ENCODE measurements at places on chromosomes 6 and 20. TPM values are rescaled to one million over a fixed set of nuclear protein-coding genes. Genes with fewer than 3 reads are reported as not detected.

DNA sequence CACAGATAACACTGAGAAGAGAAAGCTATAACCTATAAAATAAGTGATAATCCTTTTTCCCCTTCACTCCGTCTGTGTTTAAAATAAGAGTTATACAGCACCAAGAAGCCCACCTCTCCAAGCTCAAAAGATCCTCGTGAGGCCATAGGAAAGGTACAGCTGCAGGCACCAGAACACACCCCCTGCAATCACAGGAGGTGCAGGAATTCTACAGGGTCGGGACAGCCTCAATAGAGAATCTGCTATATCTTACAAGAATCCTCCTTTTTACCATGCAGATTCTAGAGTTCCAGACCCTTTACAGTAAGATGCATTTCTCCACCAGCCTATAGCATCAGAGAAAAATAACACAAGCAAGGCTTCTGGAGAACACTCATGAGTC, 5.0 kb upstream of the ADGRF1 start:
- no peak for DNase-seq

- no peak for DNase-seq
Measured at GRCh38 chr6:3314621-3315467, 56.1 kb downstream of the PSMG4 start.

TREM1 gene
- total RNA-seq, result 6.2 TPM

DNA sequence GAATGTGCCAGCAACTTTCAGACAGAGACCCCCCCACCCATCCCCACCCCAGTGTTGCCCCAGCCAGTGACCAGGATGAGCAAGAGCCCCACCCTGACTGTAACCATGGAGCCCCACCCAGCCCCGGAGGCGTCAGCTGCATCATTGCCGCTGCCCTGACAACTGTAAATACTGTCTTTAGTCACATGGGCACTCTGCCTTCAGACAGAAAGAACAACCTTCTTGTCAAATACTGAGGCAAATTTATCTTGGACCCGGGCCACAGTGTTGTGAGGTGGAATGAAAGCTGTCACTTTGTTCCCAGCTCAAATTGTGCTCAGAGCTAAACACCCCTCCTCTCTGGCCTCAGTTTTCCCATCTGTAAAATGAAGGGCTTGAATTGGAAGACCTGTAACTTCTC, 23.7 kb downstream of the MOCS3 start:
- DNase-seq, result no peak

- no peak for DNase-seq
Measured at GRCh38 chr6:3196770-3197169, 30.7 kb downstream of the TUBB2B start.

TSPO2 gene
- not detected for total RNA-seq

PACRG gene
- total RNA-seq, result 0.54 TPM

DNA sequence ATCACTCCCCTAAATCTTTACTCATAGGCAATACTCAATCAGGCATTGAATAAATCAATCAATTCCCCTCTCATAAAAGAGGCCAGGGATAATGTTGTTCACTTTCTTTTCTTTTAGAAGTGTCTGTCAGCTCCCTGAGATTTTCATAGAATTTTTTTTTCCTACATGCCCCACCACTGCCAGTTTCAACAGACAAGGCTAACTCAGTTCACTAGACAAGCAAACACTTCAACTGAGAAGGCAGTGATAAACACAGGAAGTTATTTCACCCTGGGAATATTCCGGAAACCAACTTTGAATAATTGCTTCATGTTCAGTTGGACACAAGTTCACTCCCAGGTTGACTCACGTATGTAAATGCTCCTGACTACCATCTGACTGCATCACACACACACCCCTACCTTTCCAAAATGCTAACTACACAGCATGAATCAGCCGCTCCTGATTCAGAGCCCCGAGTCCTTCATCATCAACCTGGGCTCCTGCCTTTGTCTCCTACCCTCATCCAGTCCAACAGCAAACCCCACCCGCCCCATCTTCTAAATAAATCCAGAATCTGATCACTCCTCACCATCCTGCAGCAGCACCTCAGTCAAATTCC, 143.9 kb downstream of the BCAS1 start:
- DNase-seq, result no peak

DNA sequence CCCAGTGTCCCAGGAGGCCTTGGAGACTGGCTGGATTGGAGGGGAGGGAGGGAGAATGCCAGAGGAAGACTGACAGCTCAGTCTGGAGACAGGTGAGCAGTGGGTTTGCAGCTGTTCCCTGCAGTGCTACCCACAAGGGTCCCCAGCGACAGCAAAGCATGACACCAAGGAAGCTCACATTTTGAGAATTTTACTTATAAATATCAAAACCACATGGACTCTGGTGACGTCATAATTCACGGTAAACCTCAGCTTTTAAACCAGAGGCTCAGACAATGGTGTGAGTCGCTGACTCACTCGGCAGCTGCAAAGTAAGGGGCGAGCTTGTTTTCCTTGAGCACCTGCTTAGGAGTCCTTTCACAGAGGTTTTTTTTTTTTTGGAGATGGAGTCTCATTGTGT, 65.2 kb downstream of the THBS2 start:
- DNase-seq, result no peak

- DNase-seq, result no peak
Measured at GRCh38 chr6:28747083-28747630, 176.6 kb downstream of the TRIM27 start.

ZBTB9 gene
- 3.0 TPM for total RNA-seq

GRCh38 chr20:33465481-33466302, 22.1 kb upstream of the SNTA1 start:
- no peak for DNase-seq

- no peak for DNase-seq
Measured at GRCh38 chr20:51531141-51531710, 11.3 kb downstream of the NFATC2 start.

DNA sequence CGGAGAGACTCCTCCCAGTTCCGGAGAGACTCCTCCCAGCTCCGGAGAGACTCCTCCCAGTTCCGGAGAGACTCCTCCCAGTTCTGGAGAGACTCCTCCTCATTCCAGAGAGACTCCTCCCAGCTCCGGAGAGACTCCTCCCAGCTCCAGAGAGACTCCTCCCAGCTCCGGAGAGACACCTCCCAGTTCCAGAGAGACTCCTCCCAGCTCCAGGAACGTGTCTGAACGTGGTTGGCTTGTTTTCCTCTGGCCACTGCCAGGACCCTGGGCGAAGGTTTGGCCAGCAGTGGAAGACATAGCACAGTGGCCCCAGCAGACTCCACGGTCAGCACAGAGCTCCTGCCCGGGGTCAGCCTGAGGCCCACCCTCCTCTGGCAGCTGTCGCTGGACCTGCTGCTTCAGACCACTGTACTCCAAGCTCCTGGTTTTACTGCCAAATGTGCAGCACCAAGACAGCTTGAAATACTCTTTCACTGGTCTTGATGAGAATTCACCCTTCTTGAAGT, 122.3 kb upstream of the AFDN start:
- no peak for DNase-seq

- DNase-seq, result no peak
Measured at GRCh38 chr6:1817033-1817761, 207.5 kb downstream of the FOXC1 start.

DNA sequence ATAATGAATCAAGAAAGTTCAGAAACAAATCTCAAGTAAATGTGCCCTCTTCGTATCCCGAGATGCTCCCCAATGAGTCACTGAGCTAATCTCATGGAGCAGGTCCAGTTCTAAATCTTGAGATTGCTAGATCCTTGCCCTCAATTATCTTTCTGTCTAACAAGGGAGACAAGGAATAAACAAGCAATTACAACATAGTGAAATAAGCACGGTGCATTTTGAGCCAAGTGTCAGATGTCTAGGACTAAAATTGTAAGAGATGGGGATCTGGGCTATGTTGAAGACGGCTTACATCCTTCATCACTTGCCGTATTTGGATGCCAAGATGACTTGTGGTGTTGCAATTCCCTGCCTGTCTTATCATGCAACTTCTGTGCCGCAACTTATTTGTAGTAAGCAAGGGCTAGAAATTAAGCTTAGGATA, 56.5 kb upstream of the ADGRF1 start:
- DNase-seq, result no peak

ADGRF4 gene
- total RNA-seq, result not detected

- DNase-seq, result no peak
Measured at GRCh38 chr20:46551522-46552381, 1.3 kb upstream of the OCSTAMP start.

MARCKS gene
- 75.6 TPM for total RNA-seq

Data from aorta (tissue), 5 donors.